ENCODE measurements at places on chromosomes 4 and X. TPM values are rescaled to one million over a fixed set of nuclear protein-coding genes. Genes with fewer than 3 reads are reported as not detected.

DNA sequence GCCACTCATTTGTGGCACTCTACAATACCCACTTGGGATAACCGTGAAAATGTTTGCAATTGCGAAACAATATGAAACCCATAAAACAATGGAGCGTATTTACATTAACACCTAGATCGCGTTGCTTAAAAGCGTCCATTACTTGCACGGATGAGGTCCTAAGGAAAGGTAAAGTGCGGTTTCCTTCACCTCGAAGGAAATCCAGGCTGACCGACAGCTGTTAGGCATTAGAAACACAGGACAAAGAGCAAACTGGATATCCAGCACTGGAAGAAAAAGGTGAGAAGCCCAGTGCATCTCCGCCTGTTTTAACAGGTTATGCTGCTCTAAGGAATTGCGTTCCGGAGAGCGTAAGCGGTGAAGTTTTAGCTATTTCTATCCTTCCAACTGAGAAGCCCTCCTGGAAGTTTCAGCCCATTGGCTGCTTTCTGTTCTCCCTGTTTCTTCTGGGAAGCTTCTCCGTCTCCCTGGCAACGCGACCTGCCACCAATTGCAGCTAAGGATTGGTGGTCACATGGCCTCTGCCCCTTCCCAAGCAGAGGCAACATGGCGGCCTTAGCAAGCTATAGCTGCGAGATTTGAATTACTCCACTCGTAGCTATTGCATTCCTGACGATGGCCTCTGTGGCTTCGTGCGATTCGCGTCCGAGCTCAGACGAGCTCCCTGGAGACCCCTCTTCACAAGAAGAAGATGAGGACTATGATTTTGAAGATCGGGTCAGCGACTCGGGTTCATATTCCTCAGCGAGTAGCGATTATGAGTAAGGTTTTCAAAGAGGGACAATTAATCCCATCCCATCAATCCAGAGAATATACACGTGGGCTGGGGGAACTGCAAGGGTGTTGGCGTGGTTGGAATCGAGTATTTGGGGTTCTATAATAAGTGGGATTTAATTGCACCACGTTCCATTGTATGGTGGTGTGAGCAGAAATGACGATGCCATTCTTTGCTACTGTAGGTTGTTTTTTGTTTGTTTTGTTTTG, at the start of gene INTU:
TSS of gene INTU (plus strand) at position 538 of the 984 bp plus-strand sequence. CDS start at position 616, 78 bp downstream.
- H3K4me3 ChIP-seq = peak within 1 kb of the TSS; percentile 71
- peak; percentile 98 for DNase-seq
- H3K27ac ChIP-seq = peak within 1 kb of the TSS; percentile 68
- peaks cover 3% of the 10 kb centered on the region for H3K4me1 ChIP-seq
- no peaks in the 10 kb centered on the region for H3K27me3 ChIP-seq

SSX2B gene
- total RNA-seq = not detected

SPANXB1 gene
- total RNA-seq = not detected

- H3K4me3 ChIP-seq = no peak overlapping the region
- no peaks in the 10 kb centered on the region for H3K36me3 ChIP-seq
- H3K27ac ChIP-seq = no peak overlapping the region
- no peaks in the 10 kb centered on the region for H3K27me3 ChIP-seq
- no peaks in the 10 kb centered on the region for H3K4me1 ChIP-seq
Observed at GRCh38 chr4:34293459-34293858, 1950.9 kb downstream of the ARAP2 start.

DNA sequence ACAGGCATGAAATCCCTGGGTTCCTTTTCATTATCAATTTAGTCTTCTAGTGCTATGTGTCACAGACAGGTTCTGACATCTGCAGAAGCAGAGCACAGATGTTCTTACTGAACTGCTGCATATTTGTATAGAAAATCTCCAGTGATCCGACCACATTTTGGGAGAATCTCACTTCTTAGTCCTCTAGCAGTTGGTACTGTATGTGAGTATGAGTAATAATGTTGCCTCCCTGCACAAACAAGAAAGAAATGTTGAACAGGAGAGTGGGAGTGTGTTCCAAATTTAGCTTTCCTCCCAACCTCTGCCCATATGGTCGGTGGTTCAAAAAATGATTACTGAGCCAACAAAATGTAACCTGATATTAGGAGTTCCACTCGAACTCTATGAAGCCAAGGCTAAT, 165.3 kb upstream of the GPC4 start:
- no peak overlapping the region for H3K4me3 ChIP-seq
- H3K4me1 ChIP-seq = no peaks in the 10 kb centered on the region
- H3K27me3 ChIP-seq = no peaks in the 10 kb centered on the region
- DNase-seq = no peak
- H3K36me3 ChIP-seq = no peaks in the 10 kb centered on the region
